ENCODE measurements at places on chromosomes 2 and 18.

DNA sequence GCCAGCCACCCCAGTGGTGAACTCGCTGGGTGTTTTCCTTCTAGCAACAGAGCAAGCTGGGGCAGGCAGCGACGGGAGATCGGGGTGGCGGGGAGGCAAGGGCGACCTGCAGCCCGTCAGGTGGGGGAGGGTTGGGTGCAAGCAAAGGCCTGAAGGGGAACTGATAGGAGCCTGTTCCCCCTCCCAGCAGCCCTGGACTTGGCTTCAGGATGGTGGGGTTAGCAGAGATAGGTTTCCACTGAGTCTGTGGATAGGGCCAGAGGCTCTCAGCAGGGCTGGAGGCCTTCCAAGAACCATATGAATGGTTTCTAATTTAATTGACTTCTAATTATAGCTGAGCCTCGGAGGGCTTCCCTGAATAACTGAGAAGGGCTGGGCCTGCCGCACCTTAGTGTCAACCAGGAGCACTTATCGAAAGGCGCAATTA is 55.3 kb downstream of the EDAR start:
- no peak for DNase-seq

GRCh38 chr2:2016651-2017311 is 272.5 kb upstream of the PXDN start:
- no peak for DNase-seq

- DNase-seq: no peak
Measured at GRCh38 chr18:7848054-7848412, 280.9 kb downstream of the PTPRM start.

GRCh38 chr2:84732897-84733778 is 147.7 kb downstream of the TRABD2A start:
- DNase-seq: no peak

- DNase-seq: no peak
Measured at GRCh38 chr2:26853751-26854150, 5.8 kb downstream of the DPYSL5 start.

DNA sequence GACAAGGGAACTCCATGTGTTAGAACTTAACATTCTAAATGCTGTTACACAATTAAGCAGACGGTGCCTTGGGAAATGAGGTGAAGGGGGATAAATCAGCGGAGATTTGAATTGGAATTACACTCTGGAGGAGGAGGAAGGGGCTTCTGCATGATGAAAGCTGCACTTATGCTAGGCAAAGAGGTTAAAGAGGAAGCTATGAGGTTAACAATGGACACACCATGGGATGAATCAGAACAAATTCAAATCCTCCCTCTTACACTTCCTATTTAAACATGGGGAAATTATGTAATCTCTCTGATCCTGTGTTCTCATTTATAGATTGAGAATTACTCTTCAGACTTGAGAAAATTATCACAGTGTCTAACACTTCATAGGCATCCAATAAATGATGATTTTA is 121.5 kb upstream of the SIX2 start:
- no peak for DNase-seq

DNA sequence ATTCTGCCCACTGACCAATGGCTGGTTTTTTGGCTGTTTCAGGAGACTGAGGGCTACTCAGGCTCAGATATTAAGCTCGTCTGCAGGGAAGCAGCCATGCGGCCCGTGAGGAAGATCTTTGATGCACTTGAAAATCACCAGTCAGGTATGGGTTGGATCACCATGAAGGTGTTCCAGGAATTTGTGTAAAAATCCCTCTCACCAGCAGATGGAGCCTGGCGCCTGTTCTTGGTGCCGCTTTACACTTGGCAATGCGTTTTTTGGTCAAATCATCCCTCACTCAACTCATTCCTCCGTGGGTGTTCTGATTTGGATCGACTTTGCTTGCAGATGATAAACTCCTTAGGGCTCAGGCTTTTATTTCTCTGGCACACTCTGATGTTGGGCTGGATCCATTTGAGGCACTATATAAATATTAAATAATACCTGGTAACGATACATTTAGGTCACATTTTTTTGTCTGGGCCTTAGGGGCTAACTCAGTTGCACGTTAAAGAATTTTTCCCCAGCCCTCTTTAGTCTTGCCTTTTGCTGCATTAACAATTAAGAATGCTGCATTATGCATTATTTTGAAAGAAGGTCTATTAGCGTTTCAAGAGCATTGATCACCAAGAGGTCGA is 50.0 kb downstream of the HDHD2 start:
- DNase-seq: peak; percentile 26

DNA sequence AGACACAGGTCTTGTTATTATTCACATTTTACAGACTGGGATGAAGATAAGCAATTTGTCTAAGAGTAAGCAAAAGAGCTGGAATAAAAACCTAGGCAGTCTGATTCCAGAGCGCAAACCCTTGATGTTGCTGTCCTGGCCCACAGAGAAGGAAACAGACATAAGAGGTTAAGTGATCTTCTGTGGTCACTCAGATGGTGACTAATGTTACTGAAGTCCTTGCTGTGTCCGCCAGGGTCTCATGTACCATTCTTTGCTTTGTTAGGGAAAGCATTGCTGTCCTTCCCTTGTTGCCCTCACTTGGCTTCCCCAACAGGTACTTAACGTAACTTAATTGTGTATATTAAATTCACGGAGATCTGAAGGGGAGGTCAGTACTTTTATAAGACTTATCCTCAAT is 14.9 kb upstream of the FAP start:
- no peak for DNase-seq

GRCh38 chr2:169711751-169712509 is 17.7 kb downstream of the PHOSPHO2 start:
- no peak for DNase-seq

DNA sequence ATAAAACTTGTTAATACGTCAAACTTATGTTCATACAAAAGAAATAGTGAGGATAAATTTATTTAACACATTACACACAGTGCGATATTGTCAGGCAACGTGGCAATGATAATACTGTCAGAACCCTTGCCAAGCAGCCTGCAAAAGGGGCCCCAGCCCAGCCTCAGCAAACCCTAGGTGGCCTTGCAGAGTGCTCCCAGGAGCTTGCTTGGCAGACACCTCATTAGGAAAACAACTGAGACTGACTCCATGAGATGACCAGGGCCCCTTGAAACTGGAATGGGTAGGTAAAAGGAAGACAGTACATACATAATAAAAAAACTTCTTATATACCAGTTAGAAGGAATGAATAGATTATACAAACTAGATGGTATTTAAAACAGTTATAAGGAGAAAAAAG is 136.6 kb upstream of the EPC2 start:
- DNase-seq: no peak

DNA sequence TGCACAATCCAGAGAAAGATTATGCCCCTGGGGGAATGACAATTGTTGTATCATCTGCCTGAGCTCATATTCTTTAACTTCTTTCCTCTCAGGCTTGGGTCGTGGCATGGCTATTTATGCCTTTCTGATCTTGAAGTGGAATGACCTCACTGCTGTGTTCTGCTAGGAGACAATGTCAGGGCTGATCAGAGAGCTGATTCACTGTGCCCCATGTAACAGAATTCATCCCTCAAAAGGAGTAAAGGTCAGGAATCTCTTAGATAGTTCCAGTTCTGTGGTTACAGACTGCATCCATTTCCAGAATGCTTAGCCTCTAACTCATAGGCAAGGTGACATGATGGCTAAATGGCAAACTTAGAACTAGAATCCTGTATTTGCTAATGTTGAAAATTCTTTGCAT is 511.7 kb upstream of the CNTNAP5 start:
- no peak for DNase-seq

- DNase-seq: no peak
Measured at GRCh38 chr18:31402026-31402373, 25.4 kb downstream of the DSG4 start.

DNA sequence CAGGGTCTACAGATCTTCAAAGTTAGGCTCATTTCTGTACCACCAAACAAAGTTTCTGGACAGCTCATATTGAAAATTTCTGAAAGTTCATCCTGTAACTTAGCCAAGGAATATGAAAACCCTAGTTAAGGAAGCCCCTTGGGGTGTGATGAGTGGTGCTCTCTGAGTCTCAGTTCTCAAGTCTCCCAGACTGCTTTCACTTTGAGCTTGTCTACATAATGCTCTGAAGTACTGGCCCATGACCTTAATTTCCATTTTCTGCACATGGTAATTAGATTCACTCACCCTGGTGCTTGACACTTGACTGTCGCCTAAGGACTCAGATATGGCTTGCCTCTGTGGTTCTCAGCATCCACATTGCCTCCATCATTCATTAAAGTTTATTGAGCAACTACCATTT is 51.7 kb upstream of the SATB2 start:
- no peak for DNase-seq

DNA sequence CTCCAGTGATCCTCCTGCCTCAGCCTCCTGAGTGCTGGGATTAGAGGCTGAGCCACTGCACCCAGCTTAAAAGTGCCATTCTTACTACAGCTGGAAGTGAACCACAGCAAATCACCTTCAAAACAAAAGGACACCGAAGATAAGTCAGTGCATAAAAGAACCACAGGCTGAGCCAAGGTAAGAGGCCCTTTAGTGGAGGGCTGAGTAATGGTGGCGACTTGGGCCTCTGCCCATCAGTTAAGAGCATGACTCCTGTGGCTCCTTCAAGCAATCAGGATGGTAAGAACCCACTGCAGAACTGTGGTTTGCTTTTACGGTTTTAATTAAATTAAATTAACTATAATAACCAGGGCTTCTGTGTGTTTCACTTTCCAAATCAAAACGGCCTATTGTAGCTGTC is 75.1 kb downstream of the CTAGE1 start:
- no peak for DNase-seq

DNA sequence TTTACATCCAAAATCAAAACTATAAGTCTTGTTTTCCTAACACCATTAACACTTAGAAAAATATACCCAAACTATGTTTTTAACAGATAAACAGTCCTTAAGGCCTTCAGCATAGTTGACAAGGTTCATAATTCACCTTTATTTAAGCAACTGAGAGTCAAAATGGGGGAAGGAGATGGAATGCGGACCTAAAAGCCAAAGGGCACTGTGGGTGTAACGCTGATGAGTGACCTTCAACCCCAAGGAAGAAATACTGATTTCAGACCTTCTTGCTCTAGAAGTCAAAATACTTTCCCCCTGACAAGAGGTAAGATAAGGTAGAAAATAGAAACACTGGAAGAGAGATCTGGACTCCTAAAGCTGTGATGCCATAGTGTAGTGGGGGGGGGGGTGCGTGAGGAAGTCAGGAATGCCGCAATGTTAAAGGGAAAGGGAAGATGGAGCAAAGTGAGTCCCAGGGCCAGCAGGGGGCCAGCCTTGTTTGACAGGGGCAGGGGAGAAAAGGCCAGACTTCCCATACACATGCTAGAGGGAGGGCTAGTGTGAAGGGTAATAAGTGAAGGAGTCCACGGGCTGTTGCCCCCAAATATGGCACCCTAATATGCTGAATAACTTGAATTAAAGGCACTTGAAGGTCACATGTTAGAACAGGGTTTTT is 31.4 kb downstream of the CCDC93 start:
- DNase-seq: no peak

- DNase-seq: no peak
Measured at GRCh38 chr2:33068261-33068660, 121.5 kb downstream of the LTBP1 start.

DNA sequence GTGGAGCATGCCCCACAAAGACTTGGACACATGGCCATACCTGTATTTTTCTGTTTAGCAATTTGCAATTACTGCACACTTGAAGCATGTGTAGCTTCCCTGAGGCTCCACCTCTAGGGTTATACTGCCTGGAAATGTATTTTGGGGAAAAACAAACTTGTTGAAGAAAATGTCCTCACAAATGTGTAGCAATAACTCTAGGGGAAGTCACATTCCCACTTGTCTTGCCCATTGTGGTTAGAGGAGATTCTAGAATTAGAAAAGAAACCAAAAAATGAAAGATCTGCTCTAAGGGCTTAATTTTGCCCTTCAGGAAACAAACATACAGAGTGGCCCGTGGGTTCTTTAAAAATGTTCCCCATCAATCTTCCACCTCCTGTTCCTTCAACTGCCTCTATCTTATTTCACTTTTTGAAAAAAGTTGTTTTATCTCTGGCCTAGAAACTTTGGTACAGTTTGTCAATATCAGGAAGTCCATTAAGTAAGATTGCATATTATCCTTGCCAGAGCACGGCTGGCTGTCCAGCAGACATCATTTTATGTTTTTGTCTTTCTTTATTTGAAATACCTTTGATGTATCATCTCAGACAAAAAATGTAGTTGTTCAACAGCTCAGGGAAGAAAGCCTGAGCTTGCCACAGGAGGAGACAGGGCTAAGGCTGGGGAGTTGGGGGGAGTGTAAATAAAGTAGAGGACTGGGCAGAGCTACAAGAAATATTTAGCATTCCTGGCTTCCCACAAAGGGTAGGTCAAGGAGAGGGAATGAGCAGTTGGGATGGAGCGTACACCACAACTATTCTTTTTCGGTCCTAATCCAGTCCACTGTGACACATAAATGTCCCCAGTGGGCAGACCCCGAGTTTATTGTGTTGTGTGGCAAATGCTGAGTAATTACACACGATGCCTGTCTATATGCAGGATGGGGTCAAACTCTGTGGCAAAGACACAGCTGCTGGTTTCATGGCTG is 96.8 kb upstream of the CDC42EP3 start:
- DNase-seq: no peak

- DNase-seq: no peak
Measured at GRCh38 chr2:148244593-148245292, 223.9 kb downstream of the MBD5 start.

- DNase-seq: no peak
Measured at GRCh38 chr2:31811482-31811881, 199.3 kb downstream of the MEMO1 start.

DNA sequence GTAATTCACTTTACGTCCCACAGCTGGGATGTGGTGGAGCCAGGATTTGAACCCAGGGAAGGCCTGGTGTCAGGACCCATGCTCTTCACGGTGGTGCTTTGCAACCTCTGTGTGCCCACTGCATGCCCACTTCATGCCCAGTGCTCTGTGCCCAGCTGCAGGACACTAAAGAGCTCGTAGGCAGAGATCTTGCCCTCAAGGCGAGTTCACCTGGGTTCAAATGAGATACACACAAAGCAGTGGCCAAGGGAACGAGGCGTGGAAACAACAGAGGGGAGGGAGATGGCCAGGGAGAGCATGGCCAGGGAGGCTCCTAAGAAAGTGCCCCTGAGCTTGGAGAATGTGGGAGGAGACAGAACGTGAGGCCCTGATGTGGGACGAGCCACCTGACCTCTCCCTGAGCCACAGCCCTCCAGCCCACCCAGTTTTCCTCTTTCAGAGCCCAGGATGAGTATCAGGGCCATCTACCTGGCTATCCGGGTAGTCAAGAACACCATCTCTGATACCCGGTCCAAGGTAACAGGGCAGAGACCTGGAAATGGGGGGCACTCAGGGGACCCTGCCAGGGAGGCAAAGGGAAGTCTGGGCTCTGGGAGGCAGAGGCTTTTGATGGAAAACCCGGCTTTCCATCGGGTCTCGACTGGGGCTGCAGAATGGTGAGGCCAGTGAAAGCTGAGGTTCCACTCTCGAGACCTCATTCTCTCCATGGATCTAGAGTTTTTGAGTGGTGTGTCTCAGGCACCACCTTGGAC is 20.4 kb downstream of the MROH2A start:
- DNase-seq: no peak
